ENCODE measurements at places on chromosomes 5 and 9. TPM values are rescaled to one million over a fixed set of nuclear protein-coding genes. Genes with fewer than 3 reads are reported as not detected.

Gene LSM11
- 6.4 TPM for total RNA-seq

Gene ZNF879
- 3.6 TPM for total RNA-seq

Gene SKIC3
- total RNA-seq: 93.3 TPM

Gene LCN9
- 2.6 TPM for total RNA-seq

Gene HAVCR2
- 1.7 TPM for total RNA-seq

Gene ADAMTS12
- 8.9 TPM for total RNA-seq

Gene CCT5
- total RNA-seq: 288 TPM

Gene PCDHB13
- 1.9 TPM for total RNA-seq

Gene BTNL8
- 19.1 TPM for total RNA-seq

Gene CCL27
- total RNA-seq: not detected

Gene DBH
- not detected for total RNA-seq

Gene PGM5
- total RNA-seq: 35.2 TPM

Gene SLC34A1
- not detected for total RNA-seq

Gene ARHGEF39
- 1.8 TPM for total RNA-seq

Gene PCDHGA10
- total RNA-seq: 4.5 TPM

Gene TICAM2
- total RNA-seq: not detected

Gene HAVCR1
- 9.5 TPM for total RNA-seq

Gene DNAH5
- 0.40 TPM for total RNA-seq

Gene AQP7
- total RNA-seq: 8.5 TPM

Gene LHX2
- total RNA-seq: not detected

Gene SLC6A3
- total RNA-seq: not detected

Gene CTXN3
- not detected for total RNA-seq

Gene CARTPT
- 3.3 TPM for total RNA-seq

Gene SPATA31A3
- not detected for total RNA-seq

Gene C9orf85
- 20.3 TPM for total RNA-seq

Gene SIT1
- total RNA-seq: not detected

Gene RLN1
- total RNA-seq: not detected

Gene PCDHGA9
- 1.1 TPM for total RNA-seq

Gene RAI14
- 49.6 TPM for total RNA-seq
